Stimulated activated CD8-positive, alpha-beta memory T cell treated with anti-CD3 and anti-CD28 coated beads, Interleukin-15, amount 100 ng/mL, for 48 hours (primary cell): ENCODE measurements at places on chromosomes 3 and 15.

DNA sequence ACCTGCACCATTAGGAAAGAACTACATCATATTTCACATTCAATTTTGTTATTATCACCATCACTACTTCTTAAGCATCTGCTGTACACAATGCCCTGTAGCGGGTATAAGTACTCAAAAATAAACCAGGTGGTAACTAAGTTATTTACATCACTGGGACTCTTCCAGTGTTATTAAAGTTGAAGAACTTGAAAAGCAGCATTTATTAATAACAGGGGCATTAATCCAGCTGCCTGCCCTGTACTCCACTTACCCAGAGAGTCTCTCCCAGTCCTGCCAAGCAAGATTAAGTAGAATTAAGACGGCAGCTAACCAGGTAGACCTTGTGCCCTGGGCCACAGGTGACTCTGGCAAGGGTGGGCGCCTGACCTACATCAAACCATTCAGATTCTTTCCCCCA lies 65.2 kb downstream of the FHIT start:
- DNase-seq, result no peak

DNA sequence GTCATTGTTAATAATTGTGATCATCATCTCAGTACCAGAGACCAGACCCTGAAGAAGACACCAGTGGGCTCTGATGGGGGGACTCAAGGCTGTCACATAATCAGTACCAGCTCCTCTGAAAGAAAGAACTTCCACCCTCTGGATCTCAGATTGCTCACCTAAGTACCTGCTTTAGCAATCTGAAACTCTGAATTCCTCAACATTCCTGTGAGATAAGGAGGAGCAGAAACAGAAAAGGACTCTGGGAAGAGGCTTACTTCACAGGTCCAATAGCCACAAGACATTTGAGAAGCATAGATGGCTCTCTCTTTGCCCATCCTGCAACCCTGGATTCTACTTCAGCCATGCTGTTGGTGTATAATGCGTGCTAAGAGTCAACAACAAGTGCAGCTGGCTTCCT lies 44.0 kb upstream of the OXTR start:
- no peak for DNase-seq

DNA sequence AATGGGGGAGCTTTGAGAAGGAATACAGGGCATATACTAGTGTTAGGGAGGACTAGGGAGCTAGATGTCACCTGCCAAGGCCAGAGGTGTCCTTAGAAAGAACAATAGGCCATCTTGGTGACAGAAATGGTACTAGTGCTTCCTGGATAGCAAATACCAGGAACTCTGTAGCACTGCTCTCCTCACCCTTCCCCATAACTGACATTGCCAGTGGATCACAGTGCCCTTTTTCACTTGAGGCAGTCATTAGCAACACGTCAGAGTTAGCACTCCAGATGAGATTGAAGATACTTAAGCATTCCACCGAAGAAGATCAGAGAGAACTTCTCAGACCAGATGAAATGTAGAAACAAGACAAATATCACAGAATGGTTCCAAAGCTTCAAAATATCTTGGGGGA lies 103.1 kb upstream of the PDZRN3 start:
- no peak for DNase-seq

DNA sequence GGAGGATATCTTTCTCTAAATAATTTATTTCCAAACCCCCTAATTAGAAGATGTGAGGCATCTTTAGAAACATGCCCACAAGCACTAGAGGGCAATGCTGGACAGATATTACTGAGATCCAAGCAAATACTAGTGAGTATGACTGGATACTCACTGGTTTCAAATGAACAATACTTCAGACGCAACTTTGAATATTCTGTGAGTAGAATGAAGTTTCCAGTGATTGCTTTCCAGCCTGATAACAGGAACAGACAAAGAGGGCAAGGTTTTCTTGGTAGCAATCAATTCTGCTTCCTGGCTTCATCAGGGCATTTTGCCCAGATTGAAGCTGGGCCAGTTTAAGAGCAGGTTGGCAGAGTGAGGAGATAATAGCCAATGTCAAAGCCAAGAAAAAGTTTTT lies 442.6 kb upstream of the PDZRN3 start:
- no peak for DNase-seq

- no peak for DNase-seq
Measured at GRCh38 chr3:182405759-182406158, 387.5 kb upstream of the ATP11B start.
